Naive thymus-derived CD4-positive, alpha-beta T cell (primary cell): ENCODE measurements at places on chromosomes 2 and 18. TPM values are rescaled to one million over a fixed set of nuclear protein-coding genes. Genes with fewer than 3 reads are reported as not detected.

- no peaks in the 10 kb centered on the region for H3K36me3 ChIP-seq
- DNase-seq, result no peak
- H3K27ac ChIP-seq, result no peak overlapping the region
- H3K27me3 ChIP-seq, result no peaks in the 10 kb centered on the region
These were observed 106.7 kb downstream of the ACKR3 start for GRCh38 chr2:236676136-236676873.

GRCh38 chr2:229634601-229635370 is 79.6 kb downstream of the DNER start:
- H3K4me1 ChIP-seq, result no peaks in the 10 kb centered on the region
- H3K27ac ChIP-seq, result no peak overlapping the region
- no peak overlapping the region for H3K4me3 ChIP-seq
- no peaks in the 10 kb centered on the region for H3K36me3 ChIP-seq
- no peak for DNase-seq

GRCh38 chr2:33598561-33599174 is 431 bp downstream of the FAM98A start:
- DNase-seq, result peak; percentile 49
- peak overlapping the region; percentile 89 for H3K27ac ChIP-seq
- no peaks in the 10 kb centered on the region for H3K27me3 ChIP-seq
- H3K4me1 ChIP-seq, result peaks cover 14% of the 10 kb centered on the region
- peak overlapping the region; percentile 92 for H3K4me3 ChIP-seq
- peaks cover 5% of the 10 kb centered on the region for H3K36me3 ChIP-seq

The CPO gene
- total RNA-seq, result 0.51 TPM

The SLC16A14 gene
- 0.46 and 1.1 TPM in 2 replicates for total RNA-seq

DNA sequence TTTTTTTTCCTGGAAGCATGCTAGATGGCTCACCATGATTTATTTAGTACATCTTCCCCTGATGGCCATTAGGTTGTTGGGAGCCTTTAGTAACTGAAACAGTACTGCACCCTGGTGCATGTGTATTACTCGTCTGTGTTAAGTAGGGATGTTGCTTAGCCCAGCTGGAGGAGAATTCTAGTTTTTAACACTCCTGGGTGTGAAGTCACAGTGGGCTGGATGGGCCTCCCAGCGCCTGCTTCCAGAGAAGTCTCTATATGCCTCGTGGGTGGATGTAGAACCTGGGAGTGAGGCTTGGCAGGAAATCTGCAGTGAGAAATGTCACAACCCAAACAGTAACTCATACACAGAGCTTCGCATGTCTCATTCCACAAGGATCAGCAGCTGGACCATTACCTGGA is 28.9 kb upstream of the NT5DC4 start:
- DNase-seq, result no peak
- H3K36me3 ChIP-seq, result no peaks in the 10 kb centered on the region
- H3K27me3 ChIP-seq, result no peaks in the 10 kb centered on the region
- H3K4me3 ChIP-seq, result no peak overlapping the region
- no peak overlapping the region for H3K27ac ChIP-seq

- no peak overlapping the region for H3K4me3 ChIP-seq
- DNase-seq, result no peak
- no peak overlapping the region for H3K27ac ChIP-seq
These were observed 10.2 kb downstream of the ACKR3 start for GRCh38 chr2:236579746-236580315.

GRCh38 chr2:101793277-101793969 is 95.9 kb downstream of the MAP4K4 start:
- peaks cover 7% of the 10 kb centered on the region for H3K36me3 ChIP-seq
- H3K27ac ChIP-seq, result no peak overlapping the region
- H3K4me3 ChIP-seq, result no peak overlapping the region
- peaks cover 45% of the 10 kb centered on the region for H3K4me1 ChIP-seq
- peak; percentile 6 for DNase-seq

- no peaks in the 10 kb centered on the region for H3K27me3 ChIP-seq
- no peaks in the 10 kb centered on the region for H3K36me3 ChIP-seq
- no peak overlapping the region for H3K4me3 ChIP-seq
- DNase-seq, result no peak
These were observed 128.6 kb upstream of the NYAP2 start for GRCh38 chr2:225270861-225271260.

The FHOD3 gene
- total RNA-seq, result not detected

The IL1RL1 gene
- total RNA-seq, result 0.48 TPM in 2 replicates

DNA sequence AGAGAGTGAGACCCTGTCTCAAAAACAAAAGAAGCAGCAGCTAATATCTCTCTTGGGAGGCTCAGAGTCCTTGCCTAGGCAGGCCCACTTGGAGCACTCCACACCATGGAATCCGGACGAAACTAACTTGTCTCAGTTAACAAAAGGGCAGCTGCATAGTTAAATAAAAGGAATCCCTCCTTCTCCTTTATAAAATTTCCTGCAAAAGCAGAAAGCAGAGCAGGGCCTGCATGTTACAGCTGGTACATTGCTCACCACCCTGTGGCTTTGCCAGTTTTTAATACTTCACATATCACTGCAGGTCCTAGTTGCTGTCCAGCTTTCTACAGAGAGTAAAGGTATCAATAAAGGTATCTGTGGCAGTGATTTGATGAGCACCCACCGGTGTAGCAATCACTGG is 93.6 kb downstream of the ASAP2 start:
- H3K36me3 ChIP-seq, result no peaks in the 10 kb centered on the region
- no peak overlapping the region for H3K4me3 ChIP-seq
- no peak for DNase-seq
- H3K27me3 ChIP-seq, result no peaks in the 10 kb centered on the region
- no peak overlapping the region for H3K27ac ChIP-seq

The LYPD1 gene
- not detected for total RNA-seq

- no peak overlapping the region for H3K27ac ChIP-seq
- no peaks in the 10 kb centered on the region for H3K4me1 ChIP-seq
- DNase-seq, result no peak
- no peaks in the 10 kb centered on the region for H3K27me3 ChIP-seq
- no peaks in the 10 kb centered on the region for H3K36me3 ChIP-seq
- no peak overlapping the region for H3K4me3 ChIP-seq
These were observed 30.2 kb upstream of the LONRF2 start for GRCh38 chr2:100352521-100352920.

DNA sequence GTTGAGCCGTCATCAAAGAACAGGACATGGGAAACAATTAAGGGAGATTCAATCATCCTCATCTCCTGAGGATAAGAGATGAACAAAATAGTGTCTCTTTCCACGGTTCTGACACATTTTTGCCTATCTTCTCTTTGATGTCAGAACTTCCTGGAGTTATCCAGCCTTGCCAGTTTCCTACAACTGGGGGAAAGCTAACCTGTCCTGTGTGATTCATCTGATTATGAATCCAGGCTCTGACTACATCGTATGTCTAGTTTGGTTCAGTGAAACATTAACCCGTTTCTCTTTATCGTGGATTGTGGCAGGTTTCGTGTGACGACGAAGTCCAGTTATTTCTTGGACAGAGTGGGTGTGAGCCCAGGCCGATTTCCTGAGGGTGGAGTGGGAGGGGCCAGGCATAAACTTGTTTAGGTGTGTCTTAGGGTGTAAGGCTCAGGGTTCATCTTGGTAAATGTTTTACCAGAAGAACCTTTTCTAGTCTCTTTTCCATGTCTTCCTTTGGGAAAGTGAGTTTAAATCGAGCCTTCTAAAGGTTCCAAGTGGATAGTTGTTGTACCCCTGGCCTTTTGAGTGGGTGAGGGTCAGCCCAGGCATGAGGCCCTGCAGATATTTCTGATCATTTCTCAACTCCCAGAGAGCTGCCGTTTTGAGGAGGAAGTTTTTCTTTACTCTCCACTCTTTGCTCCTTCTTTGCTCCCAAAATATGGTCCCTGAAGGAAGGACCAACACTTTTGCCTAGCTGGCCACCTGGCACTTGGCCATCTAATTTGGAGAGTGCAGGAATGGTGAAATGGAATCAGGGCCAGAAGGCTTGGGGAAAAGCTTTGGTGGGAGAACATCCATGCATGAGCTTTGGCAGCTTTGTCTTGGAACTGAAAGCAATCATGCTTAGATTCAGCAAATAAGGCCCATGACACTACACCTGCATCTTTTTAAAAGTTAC is 50.4 kb upstream of the FZD5 start:
- no peak overlapping the region for H3K4me3 ChIP-seq
- no peaks in the 10 kb centered on the region for H3K36me3 ChIP-seq
- H3K27me3 ChIP-seq, result no peaks in the 10 kb centered on the region
- H3K4me1 ChIP-seq, result no peaks in the 10 kb centered on the region
- no peak overlapping the region for H3K27ac ChIP-seq

GRCh38 chr18:154151-154550 is 4.2 kb upstream of the USP14 start:
- DNase-seq, result no peak
- no peak overlapping the region for H3K27ac ChIP-seq
- no peaks in the 10 kb centered on the region for H3K27me3 ChIP-seq
- no peaks in the 10 kb centered on the region for H3K36me3 ChIP-seq

- H3K4me3 ChIP-seq, result no peak overlapping the region
- H3K27ac ChIP-seq, result no peak overlapping the region
- DNase-seq, result no peak
- H3K27me3 ChIP-seq, result no peaks in the 10 kb centered on the region
These were observed 154.6 kb downstream of the ERBB4 start for GRCh38 chr2:212384027-212384426.

- H3K27me3 ChIP-seq, result no peaks in the 10 kb centered on the region
- no peaks in the 10 kb centered on the region for H3K4me1 ChIP-seq
- H3K4me3 ChIP-seq, result no peak overlapping the region
- no peak for DNase-seq
- peaks cover 15% of the 10 kb centered on the region for H3K36me3 ChIP-seq
These were observed 156.3 kb downstream of the UBR3 start for GRCh38 chr2:169983506-169983905.

GRCh38 chr2:68178432-68178831 is 20.7 kb downstream of the PNO1 start:
- H3K4me1 ChIP-seq, result peaks cover under 1% of the 10 kb centered on the region
- peaks cover 37% of the 10 kb centered on the region for H3K36me3 ChIP-seq
- H3K27me3 ChIP-seq, result no peaks in the 10 kb centered on the region
- no peak overlapping the region for H3K27ac ChIP-seq
- no peak for DNase-seq

DNA sequence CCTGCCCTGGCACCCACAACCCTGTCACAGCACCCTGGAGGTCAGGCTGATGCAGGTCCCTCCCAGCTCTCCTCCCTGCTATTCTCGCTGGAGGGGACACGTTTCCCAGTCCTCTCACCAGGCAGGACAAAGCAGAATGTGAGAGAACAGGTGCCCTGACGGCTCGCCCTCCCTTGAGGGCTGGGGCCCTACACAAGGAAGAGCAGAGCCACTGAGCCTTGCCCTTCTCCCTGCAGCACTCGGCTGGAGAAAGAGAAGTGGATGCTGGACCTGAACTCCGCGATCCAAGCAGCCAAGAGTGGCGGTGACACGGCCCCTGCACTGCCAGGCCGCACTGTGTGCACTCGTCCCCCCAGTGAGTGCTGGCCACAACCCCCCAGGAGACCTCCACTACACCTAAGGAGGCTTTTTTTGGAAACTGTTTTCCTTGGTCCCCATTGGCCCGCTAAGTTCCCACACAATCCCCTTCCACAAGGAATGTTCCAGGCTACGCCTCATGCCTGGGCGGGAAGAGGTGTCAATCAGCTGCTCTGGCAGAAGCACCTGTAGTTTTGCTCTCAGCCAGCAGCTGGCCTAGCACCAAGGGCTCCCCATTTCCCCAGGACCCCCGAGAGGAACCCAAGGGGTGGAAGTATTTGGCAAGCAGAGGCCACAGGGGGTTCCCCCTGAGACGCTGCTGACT is 17.4 kb downstream of the STK25 start:
- no peak for DNase-seq
- H3K27me3 ChIP-seq, result no peaks in the 10 kb centered on the region
- H3K4me3 ChIP-seq, result no peak overlapping the region
- no peak overlapping the region for H3K27ac ChIP-seq

- H3K4me1 ChIP-seq, result no peaks in the 10 kb centered on the region
- H3K36me3 ChIP-seq, result no peaks in the 10 kb centered on the region
- H3K27ac ChIP-seq, result no peak overlapping the region
- no peaks in the 10 kb centered on the region for H3K27me3 ChIP-seq
- no peak overlapping the region for H3K4me3 ChIP-seq
- no peak for DNase-seq
These were observed 429.1 kb upstream of the PKDCC start for GRCh38 chr2:41618754-41619153.

The ALLC gene
- total RNA-seq, result not detected

The CYP26B1 gene
- not detected for total RNA-seq

DNA sequence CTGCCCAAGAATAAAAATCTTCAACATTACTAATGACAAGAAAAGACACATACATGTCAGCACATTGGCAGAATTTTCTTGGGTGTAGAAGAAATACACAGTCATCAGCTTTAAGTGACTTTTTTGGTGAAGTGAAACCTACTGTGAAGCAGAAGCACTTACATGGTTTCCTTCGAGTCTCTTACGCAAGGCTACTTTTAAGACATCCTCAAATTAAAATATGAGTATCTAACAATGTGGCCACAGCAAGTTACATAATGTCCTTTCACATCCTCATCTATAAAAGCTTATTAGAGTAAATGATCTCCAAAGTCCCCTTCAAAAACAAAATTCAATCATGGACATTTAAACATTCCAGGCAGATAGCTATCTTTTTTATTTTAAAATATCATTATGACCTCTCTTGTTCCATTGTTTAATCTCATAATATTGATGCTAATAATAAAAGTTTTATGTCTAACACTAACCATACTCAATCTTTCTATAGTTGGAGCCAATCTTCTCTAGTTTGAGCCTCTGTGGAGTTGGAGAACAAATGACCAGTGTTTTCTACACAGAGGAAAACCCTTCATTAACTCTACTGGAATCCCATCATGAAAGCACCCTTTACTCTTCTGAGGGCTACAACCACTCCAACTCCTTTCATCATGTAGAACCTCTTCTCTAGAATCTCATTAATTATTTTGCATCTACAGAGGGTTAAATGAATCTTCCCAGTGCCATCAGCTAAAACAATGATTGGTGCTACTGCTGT is 182.2 kb upstream of the ZFP36L2 start:
- no peak overlapping the region for H3K4me3 ChIP-seq
- no peaks in the 10 kb centered on the region for H3K4me1 ChIP-seq
- H3K27me3 ChIP-seq, result no peaks in the 10 kb centered on the region

- no peak overlapping the region for H3K4me3 ChIP-seq
- H3K27ac ChIP-seq, result no peak overlapping the region
- H3K4me1 ChIP-seq, result peaks cover 58% of the 10 kb centered on the region
These were observed 27.6 kb downstream of the AAK1 start for GRCh38 chr2:69615969-69616368.

DNA sequence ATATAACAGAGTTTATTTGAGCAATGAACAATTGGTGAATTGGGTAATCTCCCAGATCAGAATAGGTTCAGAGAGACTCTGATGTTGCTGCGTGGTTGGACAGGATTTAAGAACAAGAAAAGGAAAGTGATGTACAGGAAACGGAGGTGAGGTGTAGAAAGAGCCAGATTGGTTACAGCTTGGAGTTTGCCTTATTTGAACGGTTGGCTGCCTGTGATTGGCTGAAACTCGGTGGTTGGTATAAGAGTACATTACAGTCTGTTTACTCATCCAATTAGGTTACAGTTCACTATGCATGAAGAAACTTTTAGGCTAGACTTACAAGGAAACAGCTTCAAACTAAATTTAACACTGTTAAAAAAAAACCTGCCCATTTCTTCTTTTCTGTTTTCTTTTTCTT is 68.0 kb upstream of the CABLES1 start:
- H3K27me3 ChIP-seq, result no peaks in the 10 kb centered on the region
- no peak overlapping the region for H3K27ac ChIP-seq
- no peaks in the 10 kb centered on the region for H3K36me3 ChIP-seq
- no peak for DNase-seq
- peaks cover 42% of the 10 kb centered on the region for H3K4me1 ChIP-seq
